ENCODE measurements at places on chromosomes 2 and 18.
A peak's percentile ranks its signal among the peaks of the same experiment; 100 is the strongest.

DNA sequence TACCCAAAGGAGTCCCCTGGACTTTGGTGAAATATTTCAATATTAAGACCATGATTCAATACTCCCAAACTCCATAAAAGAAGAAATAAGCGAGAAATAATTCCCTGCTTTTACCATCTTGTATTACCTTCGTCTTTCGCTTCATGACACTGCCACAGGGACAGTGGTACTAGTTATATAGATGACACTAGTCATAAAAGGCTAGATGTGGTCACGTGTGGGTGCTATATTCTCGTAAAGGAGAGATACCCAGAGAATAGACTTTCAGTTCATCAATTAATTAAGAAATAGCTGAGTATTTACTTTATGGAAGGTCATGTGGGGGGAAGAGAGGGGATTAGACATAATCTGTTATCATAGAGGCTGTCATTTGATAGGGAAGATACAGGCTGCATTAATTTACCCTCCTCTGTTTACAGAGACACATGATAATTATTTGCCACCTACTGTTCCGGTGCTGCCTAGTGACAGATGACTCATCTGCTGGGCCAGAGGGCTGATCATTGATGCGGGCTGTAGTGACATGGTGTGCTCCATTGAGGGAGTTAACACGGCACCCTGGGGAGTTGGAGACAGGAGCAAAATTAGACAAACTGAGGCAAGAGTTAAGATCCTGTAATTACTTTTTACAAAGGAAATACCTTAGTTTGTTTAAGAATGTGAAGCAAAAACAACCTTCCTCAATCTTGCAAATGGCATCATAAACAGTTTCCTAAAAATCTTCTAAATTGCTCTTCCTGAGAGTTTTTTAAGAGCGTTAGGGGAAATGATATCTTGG is 78.2 kb upstream of the ITGB6 start:
- DNase-seq: no peak

GRCh38 chr2:118699447-118700175 is 147.8 kb downstream of the EN1 start:
- DNase-seq: no peak

GRCh38 chr2:74917702-74918619 is 40.5 kb upstream of the POLE4 start:
- peak; percentile 85 for DNase-seq

DNA sequence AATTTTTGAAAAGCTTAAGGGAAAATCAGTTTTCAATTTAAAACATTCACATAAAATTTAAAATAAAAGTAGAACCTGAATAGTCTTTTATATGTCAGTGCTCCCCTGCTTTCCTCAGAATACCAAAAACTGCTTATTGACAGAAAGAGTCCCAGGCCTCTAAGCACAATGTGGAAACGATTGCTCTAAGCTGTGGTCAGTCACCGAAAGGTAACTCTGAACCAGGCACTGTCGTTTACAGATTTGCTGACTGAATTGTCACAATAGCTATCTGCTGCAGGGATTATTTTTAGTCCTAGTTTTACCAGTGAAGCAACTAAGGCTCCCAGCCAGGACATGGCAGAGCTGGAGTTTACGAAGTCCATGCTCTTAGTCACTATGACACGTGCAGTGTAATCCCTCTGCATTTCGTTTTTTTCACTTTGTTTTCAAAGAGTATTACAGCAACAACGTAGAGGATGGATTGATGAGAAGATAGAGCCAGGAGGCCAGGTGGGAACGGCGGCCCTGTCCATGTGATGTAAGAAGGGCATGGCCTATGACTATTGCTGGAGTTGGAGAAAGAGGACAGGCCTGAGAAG is 28.1 kb upstream of the TMEM247 start:
- peak; percentile 79 for DNase-seq

GRCh38 chr2:197168705-197169104 is 141.9 kb downstream of the ANKRD44 start:
- peak; percentile 70 for DNase-seq

GRCh38 chr2:185990861-185991525 is 252.4 kb downstream of the FSIP2 start:
- peak; percentile 91 for DNase-seq

DNA sequence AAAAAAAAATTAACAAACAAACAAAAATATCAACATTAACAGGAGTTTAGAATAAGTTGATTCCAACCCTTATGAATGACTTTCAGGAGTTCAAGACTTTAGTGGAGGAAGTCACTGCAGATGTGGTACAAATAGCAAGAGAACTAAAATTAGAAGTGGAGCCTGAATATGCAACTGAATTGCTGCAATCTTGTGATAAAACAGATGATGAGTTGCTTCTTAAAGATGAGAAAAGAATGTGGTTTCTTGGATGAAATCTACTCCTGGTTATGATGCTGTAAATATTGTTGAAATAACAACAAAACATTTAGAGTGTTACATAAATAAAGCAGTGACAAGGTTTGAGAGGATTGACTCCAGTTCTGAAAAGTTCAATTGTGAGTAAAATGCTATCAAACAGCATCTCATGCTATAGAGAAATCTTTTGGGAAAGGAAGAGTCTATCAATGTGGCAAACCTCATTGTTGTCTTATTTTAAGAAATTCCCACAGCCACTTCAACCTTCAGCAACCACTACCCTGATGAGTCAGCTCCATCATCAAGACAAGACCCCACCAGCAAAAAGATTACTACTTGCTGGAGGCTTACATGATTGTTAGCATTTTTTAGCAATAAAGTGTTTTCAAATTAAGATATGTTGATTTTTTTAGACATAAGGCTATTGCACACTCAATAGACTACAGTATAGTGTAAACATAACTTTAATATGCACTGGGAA is 42.7 kb upstream of the TAF4B start:
- DNase-seq: no peak

DNA sequence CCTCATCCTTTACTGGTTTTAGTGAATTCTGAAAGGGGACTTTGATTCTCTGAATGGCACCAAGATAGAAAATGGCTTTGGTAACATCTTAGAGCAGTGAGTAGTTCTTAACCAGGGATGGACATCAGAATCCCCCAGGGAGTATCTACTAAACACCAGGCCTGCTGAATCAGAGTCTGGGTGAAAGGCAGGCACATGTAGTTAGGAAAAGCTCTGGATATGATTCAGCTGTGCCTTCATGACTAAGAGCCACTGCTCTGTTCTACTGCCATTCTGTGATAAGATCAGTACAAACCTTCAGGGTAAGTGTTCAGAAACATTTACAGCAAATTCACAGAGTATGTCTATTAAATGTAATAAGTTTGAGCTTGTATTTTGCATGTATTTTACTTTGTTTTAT is 46.2 kb upstream of the B3GNT2 start:
- DNase-seq: peak; percentile 95

GRCh38 chr2:39403311-39403710 is 33.8 kb downstream of the MAP4K3 start:
- DNase-seq: no peak

GRCh38 chr2:65688141-65688886 is 255.9 kb upstream of the SPRED2 start:
- DNase-seq: no peak
